Omental fat pad (tissue), 4 donors: ENCODE measurements at places on chromosomes 7 and 10.

DNA sequence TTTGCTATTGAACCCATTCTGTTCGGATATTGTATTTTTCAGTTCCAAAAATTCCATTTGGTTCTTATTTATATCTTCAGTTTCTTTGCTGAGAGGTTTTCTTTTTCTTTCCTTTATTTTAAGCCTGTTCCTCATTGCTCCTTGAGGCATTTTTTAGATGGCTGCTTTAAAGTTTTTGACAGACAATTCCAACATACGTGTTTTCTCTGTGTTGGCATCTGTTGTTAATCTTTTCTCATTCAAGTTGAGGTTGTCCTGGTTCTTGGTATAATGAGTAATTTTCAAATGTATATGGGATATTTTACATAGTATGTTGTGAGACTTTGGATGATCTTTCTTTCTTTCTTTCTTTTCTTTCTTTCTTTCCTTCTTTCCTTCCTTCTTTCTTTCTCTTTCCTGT is 1078.0 kb upstream of the CELF2 start:
- no peak for DNase-seq

- DNase-seq = no peak
Measured at GRCh38 chr10:106525835-106526234, 638.7 kb downstream of the SORCS1 start.

DNA sequence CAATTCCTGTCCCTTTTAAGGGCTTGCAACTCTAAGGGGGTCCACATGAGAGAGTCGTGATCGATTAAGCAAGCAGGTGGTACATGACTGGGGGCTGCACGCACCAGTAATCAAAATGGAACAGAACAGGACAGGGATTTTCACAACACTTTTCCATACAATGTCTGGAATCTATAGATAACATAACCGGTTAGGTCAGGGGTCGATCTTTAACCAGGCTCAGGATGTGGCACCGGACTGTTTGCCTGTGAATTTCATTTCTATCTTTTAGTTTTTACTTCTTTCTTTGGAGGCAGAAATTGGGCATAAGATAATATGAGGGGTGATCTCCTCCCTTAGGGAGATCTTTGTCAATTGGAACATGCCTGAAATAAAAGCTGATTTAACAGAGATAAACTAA is 370.1 kb downstream of the IPMK start:
- no peak for DNase-seq

DNA sequence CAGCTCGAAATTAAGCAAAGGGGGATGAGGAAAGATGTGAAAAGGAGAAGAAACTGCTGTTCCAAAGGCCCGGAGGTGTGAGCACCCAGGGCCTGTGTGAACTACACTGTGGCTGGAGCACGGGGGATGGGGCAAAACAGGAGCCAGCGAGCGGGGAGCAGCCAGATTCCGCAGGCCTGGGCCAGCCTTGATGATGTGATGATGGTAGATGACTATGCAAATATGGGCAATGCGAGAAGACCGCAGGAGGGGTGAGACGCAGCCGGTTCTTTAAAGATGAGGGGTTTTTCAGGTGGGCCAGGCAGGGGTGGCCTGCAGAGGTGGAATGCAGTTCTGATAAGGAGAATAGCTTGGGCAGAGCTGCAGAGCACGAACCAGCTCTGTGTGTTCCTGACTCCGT is 61.5 kb downstream of the LANCL2 start:
- no peak for DNase-seq

GRCh38 chr7:5510426-5511045 is 86.9 kb upstream of the TNRC18 start:
- no peak for DNase-seq
